ENCODE measurements at places on chromosomes 3 and 15. TPM values are rescaled to one million over a fixed set of nuclear protein-coding genes. Genes with fewer than 3 reads are reported as not detected.

The EFHB gene
- 0.94 TPM for total RNA-seq

The DUOX1 gene
- total RNA-seq = not detected

The DPPA4 gene
- total RNA-seq = not detected

The APBA2 gene
- total RNA-seq = 16.3 TPM

The CELSR3 gene
- 3.1 TPM for total RNA-seq

The OSBPL10 gene
- 22.9 TPM for total RNA-seq

The GPR171 gene
- total RNA-seq = not detected

The APEH gene
- 63.6 TPM for total RNA-seq

The UMPS gene
- 45.8 TPM for total RNA-seq

The LRRC49 gene
- total RNA-seq = 4.1 TPM

The IL12A gene
- 1.1 TPM for total RNA-seq

The GHRL gene
- total RNA-seq = not detected

The FEZF2 gene
- not detected for total RNA-seq

The SLC12A1 gene
- not detected for total RNA-seq

The CLDN18 gene
- total RNA-seq = not detected

The EPB42 gene
- not detected for total RNA-seq

The GOLGA6D gene
- total RNA-seq = not detected

The FAM107A gene
- total RNA-seq = 0.13 TPM

The PRSS50 gene
- total RNA-seq = not detected

The PPP1R14D gene
- total RNA-seq = not detected

The CHDH gene
- 3.3 TPM for total RNA-seq

The CPA3 gene
- total RNA-seq = not detected

The BCL2A1 gene
- 10.2 TPM for total RNA-seq

The IL17RD gene
- 0.43 TPM for total RNA-seq

The ACAP2 gene
- 8.8 TPM for total RNA-seq

The MITF gene
- total RNA-seq = 9.8 TPM

The GOLGA8R gene
- total RNA-seq = 0.15 TPM

The ZFYVE19 gene
- 15.2 TPM for total RNA-seq

The SEMA5B gene
- total RNA-seq = 0.26 TPM

The WDR93 gene
- total RNA-seq = 0.18 TPM

The FAM81A gene
- 13.4 TPM for total RNA-seq

The ADCY5 gene
- total RNA-seq = 0.57 TPM

The ANKRD63 gene
- 0.41 TPM for total RNA-seq

The ANKUB1 gene
- not detected for total RNA-seq

The C3orf70 gene
- total RNA-seq = not detected

The TMEM207 gene
- total RNA-seq = not detected

The CCK gene
- 1.1 TPM for total RNA-seq

The SPINK8 gene
- not detected for total RNA-seq

The CCDC13 gene
- 0.46 TPM for total RNA-seq

The NOX5 gene
- total RNA-seq = 0.16 TPM

The TICRR gene
- 11.9 TPM for total RNA-seq

The IQCF5 gene
- not detected for total RNA-seq

The TRPM1 gene
- not detected for total RNA-seq

The PLA2G4E gene
- total RNA-seq = not detected

The RNF123 gene
- total RNA-seq = 13.6 TPM

The EFCC1 gene
- total RNA-seq = not detected

The CPN2 gene
- total RNA-seq = not detected

The TNNC1 gene
- 1.7 TPM for total RNA-seq

The GRK7 gene
- total RNA-seq = not detected

The CLDN11 gene
- total RNA-seq = 0.25 TPM
